ENCODE measurements at places on chromosomes 7 and 10.

GRCh38 chr10:85043207-85043606 is 714.8 kb downstream of the CCSER2 start:
- peak; percentile 26 for DNase-seq

GRCh38 chr10:123413353-123413752 is 252.8 kb upstream of the GPR26 start:
- no peak for DNase-seq

DNA sequence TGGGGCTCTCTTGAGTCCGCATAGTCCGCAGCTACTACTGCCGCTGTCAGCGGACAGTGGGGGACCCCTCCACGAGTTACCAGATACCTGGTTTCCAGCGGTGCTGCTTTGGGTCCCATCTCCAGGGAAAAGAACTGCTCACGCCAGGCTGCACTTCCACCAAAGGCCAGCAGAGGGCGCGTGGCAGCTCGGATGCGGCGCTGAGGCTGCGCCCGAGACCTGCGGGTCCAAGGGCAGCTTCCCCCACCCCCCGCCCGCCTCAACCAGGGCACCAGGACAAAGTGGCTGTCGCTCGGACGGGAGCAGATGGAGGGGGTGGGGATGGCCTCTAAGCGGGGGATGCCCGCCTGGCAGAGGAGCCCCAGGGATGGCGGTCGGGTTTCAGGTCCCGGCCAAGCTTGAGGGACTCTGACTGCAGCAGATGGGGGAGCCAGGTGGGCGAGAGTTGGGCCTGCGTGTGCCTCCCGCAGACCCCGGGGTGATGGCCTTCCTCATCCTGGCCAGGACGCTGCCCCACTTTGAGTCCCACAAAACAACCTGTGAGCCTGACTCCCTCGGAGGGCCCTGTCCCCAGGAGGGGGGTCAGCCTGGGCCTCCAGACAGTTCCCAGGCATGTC is 23.8 kb upstream of the ZNF735 start:
- no peak for DNase-seq

DNA sequence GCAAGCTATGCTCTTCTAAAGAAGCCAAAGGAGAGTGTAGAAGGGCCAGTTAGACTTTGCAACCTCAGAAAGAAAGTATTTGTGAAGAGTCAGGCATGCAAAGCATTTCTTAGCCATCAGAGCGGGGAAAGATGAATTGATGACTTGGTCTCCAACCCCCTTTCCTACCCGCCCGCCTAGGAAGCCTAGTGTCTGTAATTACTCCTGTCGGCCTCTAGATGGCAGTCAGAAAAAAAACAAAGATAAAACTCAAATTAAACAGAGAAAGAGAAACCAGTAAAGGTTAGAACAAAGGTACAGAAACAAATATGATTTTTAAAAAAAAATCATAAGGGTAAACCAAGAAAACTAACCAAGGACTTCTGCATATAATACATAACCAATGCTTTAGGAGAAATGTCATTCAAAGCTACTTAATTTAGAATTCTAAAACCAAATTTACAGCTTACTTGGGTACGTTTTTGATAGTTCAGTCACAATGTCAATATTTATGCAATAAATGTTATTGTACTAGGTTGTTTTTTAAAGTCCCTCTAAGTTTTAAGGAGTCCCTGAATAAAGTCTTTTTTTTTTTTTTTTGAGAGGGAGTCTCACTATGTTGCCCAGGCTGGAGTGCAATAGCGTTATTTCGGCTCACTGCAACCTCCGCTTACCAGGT is 97.6 kb downstream of the LYZL1 start:
- peak; percentile 60 for DNase-seq

DNA sequence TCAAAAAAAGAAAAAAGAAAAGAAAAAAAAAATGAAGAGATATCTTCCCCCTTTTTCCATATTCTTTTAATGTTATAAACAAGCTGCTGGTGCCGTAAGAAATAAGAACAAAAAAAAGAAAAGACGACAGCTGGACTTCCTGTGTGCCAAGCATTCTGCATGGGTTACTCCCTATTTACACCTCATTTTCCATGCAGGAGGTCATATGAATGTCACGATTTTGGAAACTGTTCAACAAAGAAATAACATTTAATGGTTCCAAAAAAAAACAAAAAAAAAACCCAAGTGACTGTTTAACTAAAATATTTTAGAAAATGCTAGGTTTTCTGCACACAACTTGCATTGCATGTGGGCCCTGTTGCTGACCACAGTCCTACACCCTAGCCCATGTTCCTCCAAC is 159.3 kb downstream of the TNS3 start:
- DNase-seq, result no peak

- DNase-seq, result no peak
Measured at GRCh38 chr7:1698951-1699350, 28.9 kb downstream of the ELFN1 start.

DNA sequence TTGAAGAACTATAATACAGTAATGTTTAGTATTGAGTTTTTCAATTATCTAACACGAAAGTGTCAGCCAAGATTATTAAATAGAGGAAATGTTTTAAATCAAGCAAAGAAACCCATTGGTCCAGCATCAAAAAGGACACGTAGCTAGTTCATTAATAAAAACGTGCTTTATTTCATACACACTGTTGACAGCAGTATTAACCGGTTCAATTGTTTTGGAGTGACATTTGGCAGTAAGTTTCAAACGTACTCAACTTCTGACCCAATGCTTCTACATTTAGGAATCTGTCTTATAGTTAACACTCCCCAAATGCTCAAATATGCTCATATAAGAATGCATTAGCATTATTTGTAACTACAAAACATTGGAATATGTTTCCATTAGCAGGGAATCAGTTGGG is 41.3 kb downstream of the SLC16A12 start:
- no peak for DNase-seq

GRCh38 chr7:131159961-131160361 is 167.7 kb upstream of the MKLN1 start:
- no peak for DNase-seq

- DNase-seq, result no peak
Measured at GRCh38 chr7:1127001-1127400, 33.0 kb downstream of the ZFAND2A start.

- DNase-seq, result no peak
Measured at GRCh38 chr10:133180965-133181639, 21.1 kb downstream of the KNDC1 start.

- DNase-seq, result no peak
Measured at GRCh38 chr7:1395211-1396070, 63.8 kb downstream of the MICALL2 start.

DNA sequence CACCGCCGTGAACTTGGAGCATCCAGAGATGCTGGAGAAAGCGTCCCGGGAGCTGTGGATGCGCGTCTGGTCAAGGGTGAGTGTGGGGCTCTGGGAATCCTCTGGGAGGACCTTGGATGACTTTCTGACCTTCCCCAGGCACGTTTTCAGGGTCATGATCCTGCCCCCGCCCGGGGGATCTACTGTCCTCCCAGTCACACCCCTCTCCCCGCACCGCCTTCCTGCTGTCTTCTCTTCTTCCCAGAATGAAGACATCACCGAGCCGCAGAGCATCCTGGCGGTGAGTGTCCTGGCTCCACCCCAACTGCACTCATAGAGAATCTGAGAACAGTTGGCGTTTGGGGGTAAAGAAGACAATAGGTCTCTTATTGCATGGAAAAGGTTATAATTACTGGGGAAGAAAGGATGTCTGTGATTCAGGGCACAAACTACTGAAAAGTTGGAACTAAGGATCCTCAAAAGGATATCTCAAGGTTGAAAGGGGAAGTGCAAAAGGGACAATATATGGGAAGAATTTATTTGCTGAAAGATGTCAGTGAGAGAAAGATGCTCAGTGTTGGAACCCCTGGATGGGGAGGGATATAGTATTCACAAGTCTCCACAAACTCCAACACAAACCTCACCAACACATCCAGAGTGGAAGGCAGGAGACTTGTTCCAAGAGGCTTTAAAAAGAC is 1.9 kb downstream of the GSTK1 start:
- DNase-seq, result no peak

- DNase-seq, result no peak
Measured at GRCh38 chr10:46077141-46077554, 31.1 kb upstream of the MSMB start.

DNA sequence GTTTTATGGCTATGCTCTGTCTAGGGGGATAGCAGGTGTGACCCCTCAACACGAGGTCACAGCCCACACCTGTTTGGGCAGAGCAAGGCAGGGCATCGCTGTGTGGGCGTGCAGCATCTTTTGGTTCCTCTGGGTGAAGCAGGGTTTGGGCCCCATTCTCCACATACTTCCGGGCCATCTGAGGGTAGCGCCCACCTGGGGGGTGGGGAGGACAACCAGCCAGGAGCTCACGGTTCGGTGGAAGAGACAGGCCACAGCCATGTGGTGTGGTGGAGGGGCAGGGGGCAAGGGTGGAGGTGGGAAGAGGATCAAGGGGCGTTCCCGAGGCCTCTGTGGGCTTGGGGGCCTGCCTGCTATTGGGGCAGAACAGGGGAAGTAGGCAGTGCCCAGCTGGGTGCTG is 2.4 kb downstream of the SH2B2 start:
- DNase-seq, result no peak

DNA sequence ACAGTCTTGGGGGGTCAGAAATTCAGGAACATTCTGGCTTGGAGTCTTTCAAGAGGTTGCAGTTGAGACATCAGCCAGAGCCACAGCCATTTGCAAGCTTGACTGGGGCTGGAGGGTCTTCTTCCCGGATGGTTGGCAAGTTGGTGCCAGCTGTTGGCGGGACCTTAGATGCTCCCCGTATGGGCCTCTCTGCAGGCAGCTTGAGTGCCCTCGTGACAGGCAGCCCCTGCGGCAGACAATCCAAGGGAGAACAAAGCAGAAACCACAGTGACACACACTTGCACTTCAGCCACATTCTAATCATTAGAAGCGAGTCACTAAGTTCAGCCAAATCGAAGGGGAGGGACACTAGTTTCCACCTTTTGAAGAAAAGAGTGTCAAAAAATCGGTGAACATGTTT is 59.4 kb upstream of the MXI1 start:
- no peak for DNase-seq

- peak; percentile 21 for DNase-seq
Measured at GRCh38 chr7:64625114-64626082, 40.5 kb upstream of the ZNF107 start.

GRCh38 chr10:125158601-125159485 is 1.5 kb downstream of the CTBP2 start:
- DNase-seq, result no peak

- no peak for DNase-seq
Measured at GRCh38 chr10:30176182-30176581, 116.8 kb upstream of the JCAD start.

GRCh38 chr7:47763063-47763974 is 181.4 kb upstream of the TNS3 start:
- no peak for DNase-seq

GRCh38 chr7:98210513-98211220 is 572 bp upstream of the BHLHA15 start:
- peak; percentile 55 for DNase-seq

DNA sequence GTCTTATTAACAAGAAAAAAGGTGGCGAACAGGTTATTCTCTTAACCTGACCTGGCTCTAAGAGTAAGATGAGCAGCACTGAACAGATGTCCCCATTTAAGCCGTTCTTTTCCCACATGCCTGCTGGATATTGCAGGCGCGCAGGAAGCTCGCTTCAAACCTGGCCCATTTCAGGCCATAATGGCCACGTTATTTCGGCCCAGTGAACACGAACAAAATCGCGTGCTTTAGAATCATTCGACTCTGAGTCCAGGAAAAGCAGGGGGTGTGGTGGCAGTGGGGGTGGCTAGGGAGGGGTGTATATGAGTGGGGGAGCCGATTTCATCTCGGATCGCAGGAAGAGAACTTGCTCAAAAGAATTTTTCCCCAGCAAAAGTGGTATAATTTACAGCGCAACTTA is 6.6 kb upstream of the SP8 start:
- no peak for DNase-seq

GRCh38 chr10:79045566-79046175 is 23.1 kb upstream of the ZMIZ1 start:
- no peak for DNase-seq

- DNase-seq, result no peak
Measured at GRCh38 chr10:132979491-132980425, 37.4 kb upstream of the CFAP46 start.

- DNase-seq, result no peak
Measured at GRCh38 chr10:16646181-16647059, 124.7 kb upstream of the C1QL3 start.

DNA sequence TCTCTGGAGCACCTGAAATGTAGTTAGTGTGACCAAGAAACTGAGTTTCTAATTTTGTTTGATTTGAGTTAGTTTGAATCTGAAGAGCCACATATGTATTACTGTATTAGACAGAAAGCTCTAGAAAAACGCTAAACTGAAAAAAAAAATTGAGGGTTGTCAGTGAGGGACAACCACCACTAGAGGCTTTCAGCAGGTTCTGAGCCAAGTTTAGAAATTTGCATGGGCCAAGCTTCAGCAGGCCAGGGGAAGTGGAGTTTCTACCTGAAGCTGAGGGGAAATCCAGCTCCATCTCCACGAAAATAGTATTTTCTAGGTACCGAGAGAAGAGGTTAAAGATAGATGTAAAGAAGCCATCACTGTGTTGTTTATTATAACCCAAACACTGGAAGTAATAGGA is 77.9 kb upstream of the PLXNA4 start:
- peak; percentile 80 for DNase-seq

GRCh38 chr10:25642721-25643120 is 291.3 kb upstream of the MYO3A start:
- no peak for DNase-seq

- no peak for DNase-seq
Measured at GRCh38 chr10:109996225-109996624, 11.6 kb upstream of the ADD3 start.

GRCh38 chr7:44541876-44542610 is 913 bp upstream of the NPC1L1 start:
- no peak for DNase-seq

DNA sequence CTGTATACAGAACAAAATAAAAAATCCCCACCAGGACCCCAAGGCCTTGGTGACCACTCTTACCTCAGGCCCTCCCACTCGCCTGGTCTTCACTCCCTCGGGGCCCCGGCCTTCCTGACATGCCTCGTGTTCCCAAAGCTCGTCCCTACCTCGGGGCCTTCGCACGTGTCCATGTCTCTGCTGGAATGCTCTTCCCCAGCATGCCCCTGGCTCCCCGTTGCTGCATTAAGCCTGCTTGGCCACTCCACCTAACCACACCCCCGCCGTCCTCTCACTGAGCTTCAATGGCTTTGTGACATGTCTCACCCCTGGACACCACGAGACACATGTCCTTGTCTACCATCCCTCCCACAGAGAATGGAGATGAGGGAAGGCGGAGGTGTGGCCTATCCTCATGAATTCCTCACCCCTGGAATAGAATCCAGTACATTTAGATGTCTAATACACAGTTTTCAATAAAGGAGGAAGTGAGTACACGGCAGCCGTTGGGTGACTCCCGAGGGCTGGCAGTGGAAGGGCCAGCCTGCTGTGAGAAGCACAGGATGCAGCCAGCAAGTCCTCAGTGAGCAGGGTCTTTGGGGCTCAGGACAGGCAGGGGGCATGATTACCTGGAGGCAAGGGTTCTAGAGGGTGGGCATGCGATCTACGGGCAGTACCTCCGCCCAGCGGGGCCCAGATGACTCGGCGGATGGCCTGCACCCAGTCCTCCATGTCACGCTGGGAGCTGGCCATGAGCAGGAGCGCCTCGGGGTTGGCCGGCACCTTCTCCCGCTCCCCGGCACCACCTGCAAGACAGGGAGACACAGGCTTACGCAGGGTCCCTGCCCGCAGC is 125.7 kb downstream of the ARHGAP22 start:
- DNase-seq, result no peak

Measured in mesendoderm (in vitro differentiated cells).